H4 (cell line): ENCODE measurements at places on chromosomes 11 and 22.
A peak's percentile ranks its signal among the peaks of the same experiment; 100 is the strongest.

GRCh38 chr11:57711414-57712255 is at the start of gene MED19:
Gene MED19, minus strand, starts transcription at chr11:57712215. Its CDS starts 36 bp downstream, at chr11:57712179.
- DNase-seq: peak; percentile 82

DNA sequence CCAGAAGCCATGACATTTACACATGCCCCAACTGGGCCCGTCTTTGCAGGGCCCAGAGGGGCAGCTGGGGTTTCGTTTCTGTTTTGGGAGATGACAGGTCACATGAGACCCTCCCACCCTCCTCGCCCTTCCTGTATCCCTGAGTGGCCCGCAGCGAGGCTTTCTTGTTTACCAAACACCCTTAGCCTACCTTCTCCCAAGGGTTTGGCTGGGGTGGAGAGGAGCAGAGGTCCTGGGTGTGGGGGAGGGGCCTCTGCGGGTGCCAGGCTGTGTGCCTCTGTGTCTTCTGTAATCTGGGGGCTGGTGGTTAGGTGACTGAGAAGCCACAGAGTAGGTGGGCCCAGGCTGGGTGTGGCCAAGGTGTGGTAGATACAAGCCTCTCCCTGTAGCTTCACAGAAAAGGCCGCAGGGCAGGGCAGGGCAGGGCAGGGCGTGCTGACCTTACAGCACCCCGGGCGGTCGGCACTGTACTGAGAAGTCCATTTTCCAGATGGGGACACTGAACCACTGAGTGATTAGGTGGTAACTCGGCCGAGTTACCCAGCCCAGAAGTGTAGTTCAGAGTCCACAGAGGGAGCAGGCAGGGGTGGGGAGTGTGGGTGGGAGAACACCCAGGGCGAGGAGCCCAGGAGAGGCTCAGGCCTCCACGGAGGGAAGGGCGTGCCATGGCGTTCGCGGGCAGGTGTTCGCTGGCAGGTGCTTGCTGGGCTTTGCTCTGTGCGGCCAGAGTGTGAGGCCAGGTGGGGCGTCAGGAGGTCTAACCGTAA is 8.7 kb downstream of the PRR5 start:
- no peak for DNase-seq

DNA sequence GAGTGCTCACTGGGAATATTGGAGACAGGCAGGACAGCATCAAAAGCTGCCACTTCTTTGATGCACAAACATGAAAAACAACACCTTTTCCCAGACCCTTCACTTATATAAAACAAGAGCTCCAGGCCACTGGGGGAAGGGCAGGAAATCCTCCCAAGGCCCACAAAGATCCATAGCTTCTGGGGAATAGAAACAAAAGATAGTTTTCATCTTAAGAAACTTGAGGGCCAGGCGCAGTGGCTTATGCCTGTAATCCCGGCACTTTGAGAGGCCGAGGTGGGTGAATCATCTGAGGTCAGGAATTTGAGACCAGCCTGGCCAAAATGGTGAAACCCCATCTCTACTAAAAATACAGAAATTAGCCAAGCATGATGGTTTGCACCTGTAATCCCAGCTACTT is 15.3 kb downstream of the RTL6 start:
- no peak for DNase-seq

DNA sequence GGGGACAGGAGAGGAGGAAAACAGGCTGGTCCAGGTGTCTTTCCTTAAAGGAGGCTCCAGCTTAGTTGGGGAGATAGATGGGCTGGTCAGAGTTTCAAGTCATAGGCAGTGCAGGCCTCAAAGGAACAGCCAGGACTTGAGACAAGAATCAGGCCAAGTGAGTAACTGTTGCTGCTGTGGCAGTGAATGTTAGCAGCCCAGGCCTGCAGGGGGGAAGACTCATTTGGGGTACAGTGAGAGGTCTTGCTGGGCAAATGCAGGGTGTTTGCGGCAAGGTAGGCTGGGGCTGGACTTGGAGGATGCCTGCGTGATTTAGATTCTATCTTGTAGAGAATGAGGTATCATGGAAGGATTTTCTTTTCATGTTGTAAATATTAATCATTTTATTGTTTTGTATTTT is 24.1 kb downstream of the PTPRJ start:
- no peak for DNase-seq

- peak; percentile 29 for DNase-seq
Observed at GRCh38 chr11:72573072-72573854, 101.0 kb downstream of the PDE2A start.

DNA sequence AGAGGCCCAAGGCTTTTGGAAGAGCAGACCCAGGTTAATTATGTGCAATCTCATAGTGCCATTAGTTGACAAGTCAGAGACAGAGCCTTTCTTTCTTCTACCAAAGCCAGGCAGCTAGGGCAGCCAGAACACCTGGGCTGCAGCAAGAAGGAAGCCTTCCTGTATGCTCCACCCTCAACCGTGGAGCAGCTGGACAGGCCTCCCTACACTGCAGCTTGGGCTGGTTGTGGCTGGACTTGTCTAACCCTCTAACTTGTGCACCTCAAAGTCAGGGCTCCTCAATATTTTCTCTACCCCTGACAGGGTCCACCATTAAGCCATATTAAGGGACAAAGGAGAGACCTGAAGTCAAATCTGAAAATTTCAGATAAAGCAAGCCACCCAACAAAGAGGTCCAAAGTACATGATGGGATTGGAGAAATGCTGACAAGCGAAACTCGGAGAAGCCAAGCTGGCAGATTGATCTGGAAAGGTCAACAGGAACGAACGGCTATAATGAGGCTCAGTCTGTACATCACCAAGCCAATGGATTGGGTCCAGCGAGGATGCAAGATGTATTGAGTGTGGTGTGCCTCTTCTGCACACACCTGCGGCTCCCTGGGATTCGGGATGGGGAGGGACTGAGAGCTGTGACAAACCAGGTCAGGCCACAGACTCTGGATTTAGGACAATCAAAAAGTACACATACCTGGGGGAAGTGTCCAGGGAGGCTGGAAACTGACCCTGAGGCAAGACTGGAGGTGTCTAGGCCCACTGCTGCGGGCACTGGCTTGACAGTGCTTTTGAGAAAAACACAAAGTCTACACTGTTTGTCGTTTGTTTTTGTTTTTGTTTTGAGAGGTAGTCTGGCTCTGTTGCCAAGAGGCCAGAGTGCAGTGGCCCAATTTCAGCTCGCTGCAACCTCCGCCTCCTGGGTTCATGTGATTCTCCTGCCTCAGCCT is 11.7 kb upstream of the SLC43A3 start:
- no peak for DNase-seq

DNA sequence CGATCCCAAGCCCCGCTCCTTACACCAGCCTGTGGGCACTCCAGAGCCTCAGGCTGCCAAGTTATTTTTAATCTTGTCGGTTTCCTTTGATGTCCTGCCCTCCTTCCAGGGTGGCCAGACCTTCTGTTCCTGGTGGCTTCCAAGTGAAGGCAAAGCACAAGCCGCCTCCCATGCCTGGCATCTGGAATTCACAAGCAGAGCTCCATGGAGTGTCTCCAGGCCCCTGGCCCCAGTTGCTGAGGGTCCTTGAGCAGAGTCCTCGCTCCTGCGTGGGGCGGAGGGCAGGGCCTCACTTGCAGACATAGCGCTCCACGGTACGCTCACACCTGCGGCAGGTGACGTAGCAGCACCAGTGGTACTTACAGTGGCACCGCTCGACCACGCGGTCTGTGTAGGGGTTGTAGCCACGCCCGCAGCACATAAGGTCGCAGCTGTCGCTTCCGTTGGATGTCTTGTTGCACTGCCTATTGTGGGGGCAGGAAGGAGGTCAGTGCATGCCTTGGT is 19.5 kb downstream of the WNT11 start:
- DNase-seq: no peak

DNA sequence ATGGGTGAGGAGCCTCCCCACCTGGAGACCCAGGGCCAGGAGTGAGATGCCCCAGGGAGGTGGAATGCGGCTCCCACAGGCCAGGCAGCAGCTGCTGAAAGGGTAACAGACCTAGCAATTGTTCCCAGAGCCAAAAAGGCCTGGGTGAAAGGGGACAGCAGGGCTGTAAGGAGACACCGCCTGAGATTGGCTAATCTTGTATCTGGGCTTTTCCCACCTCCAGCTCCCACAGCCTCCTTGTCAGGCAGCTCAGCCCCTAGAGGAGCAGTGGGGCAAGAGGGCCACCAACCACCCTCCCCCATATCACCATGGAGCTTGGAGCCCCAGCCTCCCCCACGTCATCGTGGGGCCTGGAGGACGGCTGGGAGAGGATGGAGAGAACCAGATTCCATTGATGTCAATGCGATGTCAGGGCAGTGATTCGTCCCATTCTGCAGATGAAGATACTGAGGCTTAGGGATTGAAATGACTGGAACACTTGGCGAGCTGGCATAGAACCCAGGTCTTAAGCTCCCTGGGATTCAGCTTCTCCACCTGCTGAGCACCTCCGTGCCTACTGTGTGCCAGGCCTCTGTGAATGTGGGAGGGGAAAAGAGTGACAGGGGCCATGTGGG is 2.9 kb upstream of the MGAT3 start:
- DNase-seq: no peak

DNA sequence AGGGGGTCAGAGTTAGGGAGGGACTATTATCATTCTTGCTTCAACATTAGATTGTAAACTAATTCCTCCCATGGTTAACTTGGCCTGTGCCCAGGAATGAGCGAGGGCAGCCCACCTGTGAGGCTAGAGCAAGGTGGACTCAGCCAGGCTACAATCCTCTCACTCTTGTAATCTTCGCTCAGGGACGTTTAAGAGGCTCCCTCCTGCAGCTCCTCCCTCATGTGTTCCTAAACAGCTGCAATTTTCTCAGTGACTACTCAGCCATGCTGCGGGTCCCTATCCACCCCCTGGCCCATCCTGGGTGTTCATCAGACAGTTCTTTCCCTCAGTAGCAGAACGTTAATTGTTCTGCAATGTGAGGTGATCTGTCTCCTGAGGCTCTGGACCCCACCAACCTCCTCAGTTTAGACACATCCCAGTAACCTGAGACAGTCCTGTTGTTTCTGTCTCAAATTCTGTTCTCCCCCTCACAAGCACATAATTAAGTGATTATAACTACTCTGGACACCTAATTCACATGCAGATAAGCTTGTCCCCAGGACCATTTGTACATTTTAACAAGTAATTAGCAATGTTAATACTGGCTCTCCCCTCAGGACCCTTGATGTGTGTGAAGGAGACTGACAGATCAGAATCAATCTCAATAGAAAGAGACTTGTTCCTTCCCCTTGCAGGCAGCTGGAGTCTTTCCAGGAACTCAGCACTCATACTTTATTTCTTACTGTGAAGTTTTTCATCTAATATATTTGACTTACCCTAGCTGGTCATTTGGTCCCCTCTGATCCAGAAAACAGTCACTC is 337.2 kb upstream of the B3GAT1 start:
- DNase-seq: no peak

GRCh38 chr11:57205041-57205641 is 23.4 kb downstream of the LRRC55 start:
- no peak for DNase-seq

DNA sequence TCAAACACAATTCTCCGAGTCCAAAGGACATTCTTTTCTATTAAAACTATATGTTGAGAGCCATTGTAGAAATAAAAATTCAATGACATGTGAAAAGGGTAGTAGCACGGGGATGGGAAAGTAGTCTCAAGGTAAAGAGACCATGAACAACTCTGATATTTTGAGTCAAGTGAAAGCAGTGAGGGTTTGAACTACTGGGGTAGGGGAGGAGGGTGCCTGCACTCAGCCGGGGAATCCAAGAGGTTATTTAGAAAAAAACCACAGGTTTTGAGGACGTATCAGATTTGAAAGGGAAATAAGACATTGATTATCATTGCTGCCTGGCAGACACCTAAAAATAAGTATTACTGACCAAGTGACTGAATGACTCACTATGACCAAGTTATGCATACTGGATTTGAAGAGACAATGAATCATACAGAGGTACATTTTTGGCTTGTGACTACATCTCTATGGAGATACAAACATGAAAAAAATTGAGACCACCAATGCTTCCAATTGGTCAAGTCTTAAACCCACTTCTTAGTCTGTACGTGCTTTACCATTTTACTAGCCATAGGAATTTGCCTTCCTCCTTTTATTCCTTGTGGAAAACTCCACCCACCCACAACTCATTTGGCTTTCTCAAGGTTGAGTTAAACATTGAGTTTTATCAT is 2.2 kb upstream of the OR52H1 start:
- no peak for DNase-seq

- no peak for DNase-seq
Observed at GRCh38 chr11:106540001-106540400, 462.5 kb downstream of the AASDHPPT start.

DNA sequence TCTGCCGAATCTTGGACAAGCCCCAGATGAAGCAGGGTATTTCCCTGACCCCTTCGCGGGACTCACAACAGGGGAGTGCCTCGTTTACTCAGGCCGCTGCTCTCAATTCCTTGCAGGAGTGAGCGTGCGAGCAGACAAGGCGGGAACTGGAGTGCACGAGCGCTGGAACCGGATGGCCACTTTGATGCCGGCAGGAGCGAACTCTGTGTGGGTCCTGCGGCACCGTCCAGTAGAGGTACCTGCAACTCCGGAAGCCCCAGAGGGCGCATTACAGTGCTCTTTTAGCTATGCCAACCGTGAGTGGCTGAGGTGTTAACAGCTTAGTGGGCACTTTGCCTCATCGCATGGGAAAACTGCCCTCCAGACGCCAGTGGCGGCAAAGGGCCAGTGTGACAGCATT is 182.3 kb upstream of the ANO3 start:
- no peak for DNase-seq

DNA sequence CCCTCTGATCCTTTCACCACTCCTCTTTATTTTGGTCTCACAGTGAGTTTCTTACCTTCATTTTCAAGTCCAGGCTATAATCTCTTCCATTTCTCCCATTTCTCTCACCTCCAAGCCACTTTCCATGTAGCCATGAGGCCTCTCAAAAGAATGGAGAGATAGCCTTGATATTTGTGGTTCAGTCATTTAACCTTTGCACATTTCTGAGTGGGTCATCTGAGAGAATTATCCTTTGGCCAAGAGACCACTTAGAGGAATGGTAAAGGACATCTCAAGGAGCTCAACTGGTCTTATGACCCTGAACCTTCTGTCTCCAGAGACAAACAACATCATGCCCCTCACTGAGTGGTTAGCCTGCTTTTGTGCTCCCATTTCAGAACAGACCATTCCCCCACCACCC is 121.1 kb downstream of the KIRREL3 start:
- no peak for DNase-seq

GRCh38 chr11:117883063-117883462 is 6.6 kb upstream of the FXYD6 start:
- no peak for DNase-seq
